NCI-H2107 (cell line): ENCODE measurements at places on chromosomes 6 and 20.

GRCh38 chr20:5180421-5180820, 53.6 kb downstream of the CDS2 start:
- DNase-seq = no peak

DNA sequence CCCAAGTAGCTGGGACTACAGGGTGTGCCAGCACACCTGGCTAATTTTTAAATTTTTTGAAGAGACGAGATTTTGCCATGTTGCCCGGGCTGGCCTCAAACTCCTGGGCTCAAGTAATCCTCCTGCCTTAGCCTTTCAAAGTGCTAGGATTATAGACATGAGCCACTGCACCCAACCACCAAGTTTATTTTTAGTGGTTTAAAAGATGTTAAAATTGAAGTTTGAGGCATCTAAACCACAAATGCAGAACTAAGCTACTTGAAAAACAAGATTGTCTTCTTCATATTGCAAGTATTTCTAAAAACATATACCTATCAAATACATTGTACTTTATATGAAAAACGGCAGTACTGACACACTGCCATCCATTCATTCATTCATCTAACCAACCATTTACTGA, 31.6 kb downstream of the WASF1 start:
- no peak for DNase-seq

DNA sequence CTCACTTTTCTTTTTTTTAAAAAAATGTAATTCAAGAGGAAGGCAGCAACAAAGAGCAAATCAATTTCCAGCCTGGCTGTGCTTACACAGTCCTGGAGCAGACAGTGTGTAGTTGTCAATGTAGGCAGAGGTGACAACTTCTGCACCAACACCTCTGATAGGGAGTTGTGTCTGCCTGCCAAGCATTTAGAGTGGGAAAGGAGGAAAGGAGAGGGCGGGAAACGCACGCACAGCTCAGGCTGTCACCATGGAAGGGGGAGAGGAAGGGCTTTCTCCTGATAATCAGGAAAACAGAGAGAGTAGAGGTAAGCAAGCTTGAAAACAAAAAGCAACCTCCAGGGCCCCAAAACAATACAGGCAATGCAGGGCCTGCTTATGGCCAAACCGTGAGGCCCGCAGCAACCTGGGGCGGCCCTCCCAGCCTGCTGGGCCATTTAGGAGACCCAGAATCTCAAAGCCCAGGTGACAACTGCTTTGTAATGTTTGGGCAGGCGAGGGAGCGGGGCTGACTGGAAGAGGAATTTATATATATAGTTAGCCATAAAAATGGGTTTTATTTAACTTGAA, 41.5 kb upstream of the GFOD1 start:
- no peak for DNase-seq

DNA sequence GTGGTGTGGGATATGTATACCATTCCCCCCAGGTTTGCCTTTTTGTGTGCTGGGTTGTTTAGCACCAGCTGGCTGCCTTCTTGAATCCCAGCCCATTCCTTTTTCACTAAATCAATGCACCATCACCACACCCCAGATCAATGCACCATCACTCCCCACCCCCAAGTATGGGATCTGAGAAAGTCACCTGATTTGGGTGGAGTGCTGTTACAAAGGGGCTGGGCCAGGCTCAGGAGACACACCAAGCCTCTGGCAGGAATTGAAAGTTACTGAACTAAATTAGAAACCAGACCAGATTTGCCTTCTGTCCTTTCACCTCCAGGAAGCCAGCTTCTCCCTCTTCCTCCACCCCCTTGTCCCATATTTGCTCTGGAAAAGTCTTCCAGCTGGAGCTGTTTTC, 19.6 kb upstream of the PKHD1 start:
- no peak for DNase-seq

GRCh38 chr6:111711984-111712752, 106.5 kb upstream of the TRAF3IP2 start:
- no peak for DNase-seq
